Right renal pelvis (tissue), 4 donors: ENCODE measurements at places on chromosomes 6 and 20.

DNA sequence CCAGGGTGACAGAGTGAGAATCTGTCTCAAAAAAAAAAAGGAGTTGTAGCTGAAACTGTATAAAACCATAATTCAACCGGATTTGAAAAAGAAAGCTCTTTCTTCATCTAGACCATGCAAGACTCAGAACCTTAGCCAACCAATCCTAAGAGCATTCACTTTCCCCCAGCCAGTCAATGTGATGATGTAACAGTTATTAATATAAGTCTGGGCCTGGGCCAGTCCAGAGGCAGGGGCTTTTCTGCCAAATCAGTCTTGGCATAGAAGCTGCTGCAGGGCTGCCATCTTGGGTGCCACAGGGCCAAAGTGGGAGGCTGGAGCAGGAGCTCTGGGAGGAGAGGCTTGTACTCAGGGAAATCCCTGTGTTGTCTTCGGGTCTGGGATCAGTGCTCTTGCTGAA is 288.4 kb downstream of the CLIC5 start:
- no peak for DNase-seq

DNA sequence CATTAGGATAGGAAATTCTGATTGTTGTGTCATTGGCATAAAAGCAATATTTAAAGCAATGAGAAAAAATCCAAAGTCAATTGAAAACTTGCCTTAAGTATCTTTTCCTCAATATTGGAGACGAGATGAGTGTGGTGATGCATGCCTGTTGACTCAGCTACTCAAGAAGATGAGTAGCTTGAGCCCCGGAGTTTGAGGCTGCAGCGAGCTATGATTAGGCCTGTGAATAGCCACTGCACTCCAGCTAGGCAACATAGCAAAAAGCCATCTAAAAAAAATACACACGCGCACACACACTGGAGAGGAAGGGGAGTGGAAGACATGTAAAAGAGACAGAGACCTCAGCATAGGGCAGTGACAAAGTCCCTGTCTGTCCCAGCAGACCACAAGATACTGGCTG is 9.7 kb upstream of the MARCKS start:
- no peak for DNase-seq

GRCh38 chr20:10720565-10720964 is 46.8 kb upstream of the JAG1 start:
- no peak for DNase-seq

DNA sequence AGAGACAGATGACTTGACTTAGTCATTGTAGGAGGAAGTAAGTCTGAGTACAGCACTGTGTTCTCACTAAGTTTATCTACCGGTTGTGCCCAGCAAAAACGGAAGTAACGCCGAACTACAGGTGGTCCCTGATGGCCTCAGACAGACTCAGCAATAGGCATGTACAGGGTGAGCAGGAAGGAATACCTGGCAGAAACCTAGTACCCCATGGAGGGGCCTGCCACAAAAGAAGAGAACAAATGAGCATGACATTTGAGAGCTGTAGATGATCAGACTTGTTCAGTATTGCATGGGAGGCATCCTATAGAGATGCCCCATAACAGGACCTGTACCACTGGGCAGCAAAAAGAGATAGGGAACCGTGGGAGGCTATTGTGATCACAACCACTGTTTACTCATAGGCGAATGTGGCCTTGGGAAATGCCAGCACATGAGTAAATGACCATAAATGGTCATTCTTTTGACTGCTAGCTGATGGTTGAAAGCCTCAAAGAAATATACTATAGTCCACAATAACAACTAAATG is 106.4 kb upstream of the TAB2 start:
- DNase-seq = no peak

GRCh38 chr6:148501178-148501590 is 158.5 kb downstream of the SASH1 start:
- DNase-seq = no peak

- no peak for DNase-seq
Observed at GRCh38 chr6:163191704-163192537, 222.6 kb upstream of the QKI start.

- no peak for DNase-seq
Observed at GRCh38 chr20:11502061-11502460, 415.6 kb upstream of the BTBD3 start.

DNA sequence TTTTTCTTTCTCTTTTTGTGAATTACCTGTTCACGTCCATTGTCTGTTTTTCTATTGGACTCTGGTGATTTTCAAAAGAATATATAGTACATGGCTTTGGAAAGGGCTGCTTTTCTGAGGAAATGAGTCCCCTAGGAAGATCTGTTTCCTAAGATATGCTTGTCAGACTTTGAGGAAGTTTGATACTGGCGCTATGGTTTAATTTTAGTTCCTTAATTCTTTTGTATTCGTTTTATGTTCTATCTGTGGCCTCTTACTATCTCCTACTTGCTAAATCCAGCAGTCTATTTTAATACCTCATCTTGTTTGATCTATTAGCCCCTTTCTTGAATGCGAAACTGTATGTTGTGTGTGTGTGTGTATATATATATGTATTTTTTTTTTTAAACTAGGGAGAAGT is 101.9 kb downstream of the LIN28B start:
- DNase-seq = no peak

DNA sequence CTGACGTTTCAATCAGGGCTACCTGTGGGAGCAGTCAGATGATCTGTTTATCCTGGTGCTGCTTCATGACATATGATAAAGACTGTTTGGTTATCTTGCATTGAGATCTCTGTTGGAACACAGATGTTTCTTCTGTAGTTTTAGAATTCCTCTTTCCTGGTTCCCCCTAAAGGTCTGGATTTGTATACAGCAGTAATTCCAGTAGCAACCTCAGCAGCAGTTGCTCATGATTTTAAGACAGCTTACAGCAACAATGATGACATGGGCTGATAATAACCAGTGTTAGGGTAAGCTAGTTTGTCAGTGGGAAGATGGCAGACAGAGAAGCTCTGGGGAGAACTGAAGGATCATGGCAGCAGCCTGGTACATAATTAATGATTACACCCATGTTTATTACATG is 439.4 kb downstream of the PHF3 start:
- no peak for DNase-seq

- no peak for DNase-seq
Observed at GRCh38 chr20:51966296-51966971, 164.1 kb upstream of the SALL4 start.

DNA sequence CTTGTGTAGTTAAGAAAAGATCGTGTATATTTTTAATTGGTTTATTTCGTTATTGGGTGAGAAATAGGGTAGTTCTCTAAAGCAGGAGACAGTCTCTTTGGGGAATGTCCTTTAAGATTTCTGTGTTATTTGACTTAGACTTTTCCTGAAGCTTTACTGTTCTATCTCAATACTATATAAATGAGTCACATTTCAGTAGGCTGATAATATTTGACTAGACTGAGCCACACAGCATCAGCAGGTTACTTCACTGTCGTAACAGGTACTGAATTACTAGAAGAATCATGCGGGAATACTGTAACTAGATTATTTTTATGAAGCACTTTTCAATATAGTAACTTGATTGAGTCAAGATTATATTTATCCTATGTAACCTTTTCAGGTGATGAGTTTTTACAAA is 1.4 kb downstream of the SMAP1 start:
- no peak for DNase-seq

DNA sequence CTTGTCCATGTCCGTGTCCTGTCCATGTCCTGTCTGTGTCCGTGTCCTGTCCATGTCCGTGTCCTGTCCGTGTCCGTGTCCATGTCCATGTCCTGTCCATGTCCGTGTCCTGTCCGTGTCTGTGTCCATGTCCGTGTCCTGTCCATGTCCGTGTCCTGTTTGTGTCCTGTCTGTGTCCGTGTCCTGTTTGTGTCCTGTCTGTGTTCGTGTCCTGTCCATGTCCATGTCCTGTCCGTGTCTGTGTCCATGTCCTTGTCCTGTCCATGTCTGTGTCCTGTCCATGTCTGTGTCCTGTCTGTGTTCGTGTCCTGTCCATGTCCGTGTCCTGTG is 55.0 kb upstream of the BHLHE23 start:
- no peak for DNase-seq

- no peak for DNase-seq
Observed at GRCh38 chr6:160327981-160328380, 20.2 kb upstream of the SLC22A3 start.
